GM23338 (cell line): ENCODE measurements at places on chromosomes 5 and 9. TPM values are rescaled to one million over a fixed set of nuclear protein-coding genes. Genes with fewer than 3 reads are reported as not detected.
A peak's percentile ranks its signal among the peaks of the same experiment; 100 is the strongest.

DNA sequence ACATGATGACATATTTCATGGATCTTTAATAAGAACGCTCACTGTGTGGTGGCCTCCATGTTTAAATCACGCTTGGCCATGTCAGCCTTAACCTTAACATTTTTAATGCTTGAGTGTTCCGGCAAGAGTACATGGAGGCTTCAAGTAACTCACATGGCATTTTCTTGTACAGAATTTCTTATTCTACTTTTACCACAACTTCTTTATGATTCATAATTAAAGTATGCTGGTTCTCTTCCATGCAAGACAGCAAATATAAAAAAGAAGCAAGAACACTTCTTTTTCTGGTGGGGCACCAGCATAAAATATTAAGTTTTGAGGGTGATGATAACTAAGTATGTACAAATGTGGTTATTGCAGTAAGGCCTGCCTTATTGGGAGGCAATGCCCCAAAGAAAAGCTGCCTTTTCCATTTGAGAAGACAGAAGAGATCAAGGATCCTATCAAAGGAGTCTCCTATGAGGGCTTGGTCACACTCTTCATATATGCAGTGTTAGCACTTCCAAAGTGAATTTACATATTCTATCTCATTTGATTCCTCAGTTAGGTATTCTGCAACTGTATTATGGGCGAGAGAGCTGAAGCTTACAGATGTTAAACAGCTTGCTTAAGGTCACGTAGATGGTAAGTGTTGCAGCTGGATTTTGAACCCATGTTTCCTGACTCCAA, 382.7 kb upstream of the MEF2C start:
- no peaks in the 10 kb centered on the region for H3K36me3 ChIP-seq
- no peak overlapping the region for H3K27ac ChIP-seq
- no peak overlapping the region for H3K4me3 ChIP-seq
- H3K27me3 ChIP-seq: no peaks in the 10 kb centered on the region
- H3K4me1 ChIP-seq: no peaks in the 10 kb centered on the region

GRCh38 chr9:76873056-76873792, 32.7 kb downstream of the PRUNE2 start:
- no peaks in the 10 kb centered on the region for H3K27me3 ChIP-seq
- peak; percentile 83 for DNase-seq
- H3K36me3 ChIP-seq: no peaks in the 10 kb centered on the region
- peaks cover 22% of the 10 kb centered on the region for H3K4me1 ChIP-seq

DNA sequence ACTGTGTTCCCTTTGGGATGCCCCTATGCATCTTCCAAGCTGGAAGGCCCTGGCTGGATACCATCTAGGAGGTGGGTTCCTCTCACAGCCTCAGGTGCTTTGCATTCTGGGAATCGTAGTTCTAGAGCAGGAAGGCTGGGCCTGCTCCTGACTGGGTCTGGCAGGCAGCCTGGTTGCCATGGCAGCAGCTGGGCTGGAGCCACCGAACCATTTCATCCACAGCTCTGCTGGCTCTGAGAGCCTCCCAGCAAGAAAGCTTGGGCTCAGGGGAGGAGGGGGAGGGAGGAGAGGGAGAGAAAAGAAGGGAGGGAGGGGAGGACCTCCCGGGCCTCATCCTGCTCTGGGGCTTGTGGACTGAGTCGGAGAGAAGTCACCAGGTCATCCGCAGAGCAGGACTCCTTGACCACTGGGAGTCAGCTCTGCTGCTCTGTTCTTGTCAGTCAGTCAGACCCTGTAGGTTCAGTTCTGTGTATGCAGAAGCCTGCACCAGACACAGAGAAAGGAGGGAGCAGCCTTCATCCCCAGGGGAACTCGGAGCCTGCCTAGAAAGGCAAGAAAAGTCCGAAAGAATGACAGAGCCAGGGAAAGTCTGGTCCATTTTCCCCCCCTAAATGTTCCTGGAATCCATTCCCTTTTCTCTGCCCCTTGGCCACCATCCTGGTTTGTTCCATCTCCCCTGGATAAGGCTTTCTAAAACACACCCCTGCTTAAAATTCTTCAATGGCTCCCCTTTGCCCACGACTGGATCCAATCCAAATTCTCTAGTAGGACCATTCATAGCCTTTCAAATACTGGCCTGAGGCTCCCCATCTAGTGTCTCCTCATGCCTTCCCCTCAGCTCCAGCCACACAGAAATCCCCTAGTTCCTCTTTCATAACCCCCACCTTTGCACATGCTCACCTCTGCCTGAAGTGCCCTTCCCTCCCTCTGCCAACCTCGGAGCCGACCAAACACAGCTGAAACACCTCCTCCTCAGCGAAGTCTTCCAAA, 65.4 kb upstream of the ARAP3 start:
- DNase-seq: peak; percentile 95
- peaks cover 4% of the 10 kb centered on the region; the same call in 1 of the 2 replicates for H3K4me1 ChIP-seq
- H3K27ac ChIP-seq: no peak overlapping the region

- no peak for DNase-seq
- H3K27me3 ChIP-seq: no peaks in the 10 kb centered on the region
- H3K27ac ChIP-seq: no peak overlapping the region
- H3K36me3 ChIP-seq: no peaks in the 10 kb centered on the region
- no peak overlapping the region for H3K4me3 ChIP-seq
These were observed 59.5 kb upstream of the RNF130 start for GRCh38 chr5:180130876-180131740.

- H3K4me3 ChIP-seq: no peak overlapping the region
- H3K36me3 ChIP-seq: no peaks in the 10 kb centered on the region
- H3K27ac ChIP-seq: no peak overlapping the region
- H3K4me1 ChIP-seq: no peaks in the 10 kb centered on the region
- H3K27me3 ChIP-seq: no peaks in the 10 kb centered on the region
These were observed 22.4 kb downstream of the IFNW1 start for GRCh38 chr9:21119093-21119770.

The SMIM3 gene
- total RNA-seq: 7.6 and 8.0 TPM in 2 replicates

The TLX3 gene
- 0.83 TPM in 1 of 2 replicates, not detected in the other for total RNA-seq
